Activated CD4-positive, alpha-beta T cell treated with anti-CD3 and anti-CD28 coated beads, Interleukin-2, amount 10 ng/mL, durations not matched to agents 24 days and 14 days (primary cell): ENCODE measurements at places on chromosomes 3 and 15. TPM values are rescaled to one million over a fixed set of nuclear protein-coding genes. Genes with fewer than 3 reads are reported as not detected.

DNA sequence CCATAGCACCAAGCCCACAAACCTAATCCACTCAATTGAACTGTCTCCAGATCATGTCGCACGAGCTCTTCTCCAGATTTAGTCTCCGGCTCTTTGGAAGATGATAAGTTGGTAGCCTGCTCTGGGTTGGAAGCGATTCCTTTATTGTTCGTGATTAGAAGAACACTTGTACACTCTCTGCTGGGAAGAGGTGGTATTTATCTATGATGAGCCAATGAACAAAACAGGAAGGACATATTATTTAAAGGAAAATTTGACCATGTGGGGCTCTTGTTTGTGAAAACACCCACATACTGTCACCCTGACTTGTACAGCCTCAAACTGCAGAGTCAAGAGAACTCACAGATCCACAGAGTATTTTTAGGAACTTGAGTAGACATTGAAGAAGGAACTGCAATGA lies 54.4 kb downstream of the MYZAP start:
- no peak for DNase-seq
- H3K4me3 ChIP-seq, result no peak overlapping the region
- no peak overlapping the region for H3K27ac ChIP-seq

GRCh38 chr3:66803721-66804695 lies 194.1 kb upstream of the KBTBD8 start:
- no peak overlapping the region for H3K27ac ChIP-seq
- H3K27me3 ChIP-seq, result peaks cover 5% of the 10 kb centered on the region
- no peak overlapping the region for H3K4me3 ChIP-seq
- no peaks in the 10 kb centered on the region for H3K4me1 ChIP-seq
- DNase-seq, result no peak

DNA sequence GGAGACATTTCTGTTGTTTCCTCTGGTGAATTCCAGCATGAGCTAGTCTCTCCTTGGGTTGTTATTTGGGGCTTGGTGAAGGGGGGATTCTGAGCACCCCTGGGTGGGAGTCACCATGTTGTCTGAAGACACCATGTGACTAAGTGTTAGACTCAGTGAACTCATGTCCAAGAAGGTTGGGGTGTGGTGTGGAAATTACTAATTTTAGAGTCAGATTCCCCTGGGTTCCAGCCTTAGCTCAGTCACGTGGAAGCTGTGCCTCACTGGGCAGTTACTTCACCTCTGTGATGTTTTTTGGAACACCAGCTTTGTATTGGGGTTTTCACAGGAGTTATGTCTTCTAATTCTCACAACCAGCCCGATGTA lies 171.5 kb downstream of the RPLP1 start:
- peaks cover 14% of the 10 kb centered on the region for H3K27me3 ChIP-seq
- H3K4me1 ChIP-seq, result peaks cover 15% of the 10 kb centered on the region
- H3K4me3 ChIP-seq, result no peak overlapping the region
- no peaks in the 10 kb centered on the region for H3K36me3 ChIP-seq
- H3K27ac ChIP-seq, result peak overlapping the region; percentile 2

DNA sequence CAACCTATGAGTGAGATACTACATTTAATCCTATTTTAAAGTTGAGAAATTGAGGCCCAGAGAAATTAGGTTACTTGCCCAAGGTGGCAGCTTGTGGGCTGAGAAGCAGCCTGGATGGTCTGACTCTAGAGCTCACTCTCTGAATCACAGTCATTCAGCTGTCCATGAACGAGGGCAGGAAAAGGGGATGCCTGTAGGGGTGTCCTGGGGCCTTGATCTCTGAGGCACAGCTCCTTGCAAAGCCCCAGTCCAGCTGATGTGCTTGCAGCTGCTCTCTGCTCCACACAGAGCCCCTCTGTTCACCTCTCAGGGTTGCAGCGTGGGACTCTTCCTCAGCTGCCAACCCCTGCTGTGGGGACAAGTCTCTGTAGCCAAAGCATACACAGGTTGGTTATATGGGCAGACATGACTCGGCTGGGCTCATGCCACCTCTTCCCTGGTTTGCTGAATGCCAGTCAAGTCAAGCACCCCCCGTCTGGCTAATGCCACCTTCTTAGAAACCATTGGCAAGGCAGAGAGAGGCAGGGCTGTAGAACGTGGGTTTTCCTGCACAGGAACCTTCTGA lies 56.8 kb downstream of the GASK1A start:
- H3K4me1 ChIP-seq, result no peaks in the 10 kb centered on the region
- no peak overlapping the region for H3K4me3 ChIP-seq

The NPAP1 gene
- not detected in 2 replicates for total RNA-seq

The ALG1L2 gene
- not detected in 2 replicates for total RNA-seq

The NCBP2 gene
- 101 and 105 TPM in 2 replicates for total RNA-seq

The CCDC39 gene
- total RNA-seq, result not detected in 2 replicates

The DAZL gene
- 0.07 and 0.19 TPM in 2 replicates for total RNA-seq

The TMC3 gene
- not detected in 2 replicates for total RNA-seq
